ENCODE measurements at places on chromosomes 6 and 20.

DNA sequence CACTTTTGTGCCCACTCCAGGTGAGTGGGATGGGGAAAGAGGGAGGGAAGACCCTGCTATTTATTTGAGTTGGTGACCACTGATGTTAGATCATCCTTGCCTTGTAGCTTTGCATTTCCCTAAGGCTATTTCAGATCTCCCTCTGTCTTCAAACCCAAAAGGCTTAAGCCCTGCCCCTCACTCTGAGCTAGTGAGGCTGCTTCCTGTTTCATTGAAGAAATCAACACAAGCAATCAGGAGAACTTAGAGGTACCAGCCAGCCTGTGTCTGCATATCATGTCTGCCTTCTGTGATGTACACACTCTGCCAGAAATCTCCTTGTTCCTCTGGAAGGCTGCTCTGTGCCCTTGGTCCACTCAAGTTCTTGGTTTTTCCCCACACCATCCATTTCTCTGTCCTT is 135.3 kb downstream of the ARID1B start:
- H3K4me3 ChIP-seq, result no peak overlapping the region
- peaks cover 6% of the 10 kb centered on the region for H3K4me1 ChIP-seq
- H3K36me3 ChIP-seq, result no peaks in the 10 kb centered on the region

- no peaks in the 10 kb centered on the region for H3K36me3 ChIP-seq
- no peak overlapping the region for H3K27ac ChIP-seq
- DNase-seq, result no peak
- H3K4me1 ChIP-seq, result peaks cover 3% of the 10 kb centered on the region
- no peak overlapping the region for H3K4me3 ChIP-seq
These were observed 9.7 kb upstream of the THBS2 start for GRCh38 chr6:169263374-169263773.

- H3K4me1 ChIP-seq, result no peaks in the 10 kb centered on the region
- no peaks in the 10 kb centered on the region for H3K36me3 ChIP-seq
- H3K4me3 ChIP-seq, result no peak overlapping the region
- H3K27me3 ChIP-seq, result no peaks in the 10 kb centered on the region
- H3K27ac ChIP-seq, result no peak overlapping the region
These were observed 14.4 kb upstream of the RNF24 start for GRCh38 chr20:4029505-4030467.

DNA sequence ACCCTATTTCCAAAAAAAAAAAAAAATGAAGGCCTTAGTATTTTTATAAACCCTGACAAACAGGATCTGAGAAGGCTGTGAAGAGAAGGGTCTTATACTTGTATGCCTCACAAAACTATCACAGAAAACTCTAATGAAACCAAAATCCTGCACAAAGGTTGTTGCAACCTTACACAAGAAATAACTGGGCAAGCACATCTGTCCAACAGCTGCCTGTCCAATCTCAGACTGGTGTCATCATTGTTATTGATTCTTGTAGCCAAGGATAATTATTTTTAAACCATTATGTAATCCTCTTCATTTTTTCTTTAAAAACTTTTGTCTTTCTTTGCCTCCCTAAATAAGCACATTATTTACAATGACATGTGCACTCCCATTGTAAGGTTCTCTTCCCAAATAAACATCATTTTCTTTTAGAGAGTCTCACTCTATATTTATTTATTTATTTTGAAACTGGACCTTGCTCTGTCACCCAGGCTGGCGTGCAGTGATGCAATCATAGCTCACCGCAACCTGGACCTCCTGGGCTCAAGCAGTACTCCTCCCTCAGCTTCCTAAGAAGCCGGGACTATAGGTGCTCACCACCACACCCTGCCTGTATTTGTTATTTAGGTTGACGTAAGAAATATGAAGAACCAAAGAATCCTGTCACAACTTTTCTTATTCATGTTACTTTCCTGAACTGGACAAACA is 697.1 kb downstream of the DOK5 start:
- H3K4me3 ChIP-seq, result no peak overlapping the region
- no peaks in the 10 kb centered on the region for H3K27me3 ChIP-seq
- no peak overlapping the region for H3K27ac ChIP-seq
- no peak for DNase-seq
- no peaks in the 10 kb centered on the region for H3K4me1 ChIP-seq

DNA sequence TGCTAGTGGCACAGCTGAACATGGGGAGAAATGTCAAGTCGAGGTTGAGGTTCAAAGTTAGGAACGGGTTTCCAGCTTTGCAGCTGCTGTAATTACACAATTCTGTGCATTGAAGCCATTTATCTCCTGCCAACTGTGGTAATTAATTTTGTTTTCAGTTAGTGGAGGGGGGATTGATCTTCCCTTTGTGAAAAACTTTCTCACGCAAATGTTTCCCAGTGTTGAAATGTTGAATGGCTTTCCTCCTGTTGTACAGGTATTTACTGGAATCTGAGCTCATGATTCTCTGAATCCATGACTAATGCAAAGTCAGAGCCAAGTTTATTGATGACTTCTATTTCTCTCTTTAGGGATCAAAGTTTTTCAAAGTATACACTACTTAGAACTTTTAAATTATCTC is 198.4 kb upstream of the SLC35B3 start:
- DNase-seq, result no peak
- no peaks in the 10 kb centered on the region for H3K36me3 ChIP-seq

DNA sequence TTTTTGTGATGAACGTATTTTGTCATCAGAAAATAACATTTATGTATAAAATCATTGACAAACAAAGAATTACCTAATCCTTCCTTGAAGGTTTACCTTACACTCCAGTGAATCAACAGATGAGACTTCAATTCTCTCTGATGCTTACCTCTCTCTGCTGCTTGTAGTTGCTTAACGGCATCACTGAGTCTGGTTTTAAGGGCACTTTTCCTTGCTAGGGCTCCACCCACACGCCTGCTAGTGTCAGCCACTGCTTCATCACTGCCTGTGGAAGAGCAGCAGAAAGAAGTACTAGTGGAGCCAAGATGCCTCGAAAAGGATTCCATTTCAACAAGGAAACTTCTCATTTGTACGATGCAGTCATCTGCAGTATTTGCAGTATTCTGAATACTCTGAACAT is 63.0 kb downstream of the FAM229B start:
- no peaks in the 10 kb centered on the region for H3K4me1 ChIP-seq
- H3K4me3 ChIP-seq, result no peak overlapping the region
- peak overlapping the region; percentile 44 for H3K27ac ChIP-seq
- H3K36me3 ChIP-seq, result no peaks in the 10 kb centered on the region

DNA sequence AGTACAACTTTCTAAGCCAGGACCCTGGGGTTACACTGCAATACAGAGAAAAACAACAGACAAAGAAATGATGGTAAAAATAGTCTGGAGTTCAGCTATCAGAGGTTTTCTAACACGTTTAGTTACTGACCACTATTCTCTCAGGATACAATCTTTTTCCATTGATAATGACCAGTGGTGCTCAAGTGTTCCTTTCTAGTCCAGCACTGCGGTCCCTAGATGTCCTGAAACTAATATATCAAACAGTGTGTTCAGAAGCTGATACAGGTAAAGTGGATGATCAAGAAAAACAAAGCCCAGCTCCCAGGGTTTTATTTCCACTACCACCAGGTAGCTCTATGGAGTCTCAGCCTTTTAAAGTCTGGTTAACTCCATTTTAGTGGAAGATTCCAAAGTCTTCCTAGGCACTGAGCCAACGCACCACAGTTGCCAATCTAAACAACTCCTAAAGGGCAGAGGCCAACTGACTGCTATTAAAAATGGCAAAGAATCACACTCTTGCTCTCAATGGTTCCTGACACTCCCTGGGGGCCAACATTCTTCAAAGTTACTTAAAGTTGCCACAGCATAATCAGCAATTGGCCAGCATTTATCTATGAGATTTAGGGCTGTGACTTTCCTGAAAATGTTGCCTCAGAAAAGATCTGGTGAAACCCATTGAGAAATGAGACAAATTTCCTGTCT is 38.2 kb downstream of the DZANK1 start:
- no peak overlapping the region for H3K4me3 ChIP-seq
- peak; percentile 54 for DNase-seq
- H3K27me3 ChIP-seq, result no peaks in the 10 kb centered on the region
- H3K36me3 ChIP-seq, result no peaks in the 10 kb centered on the region
- no peaks in the 10 kb centered on the region for H3K4me1 ChIP-seq

- no peak overlapping the region for H3K27ac ChIP-seq
- no peak overlapping the region for H3K4me3 ChIP-seq
- H3K27me3 ChIP-seq, result no peaks in the 10 kb centered on the region
These were observed 155.6 kb upstream of the SNX9 start for GRCh38 chr6:157667211-157668008.

- H3K36me3 ChIP-seq, result peaks cover 4% of the 10 kb centered on the region
- H3K27me3 ChIP-seq, result no peaks in the 10 kb centered on the region
- H3K4me1 ChIP-seq, result peaks cover 100% of the 10 kb centered on the region
- DNase-seq, result no peak
These were observed 10.1 kb downstream of the MAP3K5 start for GRCh38 chr6:136782021-136782770.

GRCh38 chr6:127119102-127120022 is 891 bp downstream of the RSPO3 start:
- H3K4me3 ChIP-seq, result no peak overlapping the region
- H3K27me3 ChIP-seq, result peaks cover 21% of the 10 kb centered on the region
- no peak overlapping the region for H3K27ac ChIP-seq
- H3K4me1 ChIP-seq, result no peaks in the 10 kb centered on the region
- DNase-seq, result no peak

- peak; percentile 43 for DNase-seq
- no peak overlapping the region for H3K4me3 ChIP-seq
- H3K27ac ChIP-seq, result no peak overlapping the region
- peaks cover 11% of the 10 kb centered on the region for H3K27me3 ChIP-seq
These were observed 39.3 kb upstream of the OSTM1 start for GRCh38 chr6:108113557-108114519.

- no peak overlapping the region for H3K27ac ChIP-seq
- H3K36me3 ChIP-seq, result no peaks in the 10 kb centered on the region
- DNase-seq, result no peak
- no peak overlapping the region for H3K4me3 ChIP-seq
These were observed 304.2 kb downstream of the ADGRG6 start for GRCh38 chr6:142605922-142606485.

Data from adrenal gland (tissue), 19 donors.